Stimulated activated CD4-positive, alpha-beta T cell treated with anti-CD3 and anti-CD28 coated beads, Interleukin-1b, Interleukin-23, amount 100 ng/mL, for 4 hours (primary cell): ENCODE measurements at places on chromosomes 1 and 21.
A peak's percentile ranks its signal among the peaks of the same experiment; 100 is the strongest.

- DNase-seq, result no peak
Measured at GRCh38 chr1:197944485-197944884, 27.3 kb downstream of the LHX9 start.

DNA sequence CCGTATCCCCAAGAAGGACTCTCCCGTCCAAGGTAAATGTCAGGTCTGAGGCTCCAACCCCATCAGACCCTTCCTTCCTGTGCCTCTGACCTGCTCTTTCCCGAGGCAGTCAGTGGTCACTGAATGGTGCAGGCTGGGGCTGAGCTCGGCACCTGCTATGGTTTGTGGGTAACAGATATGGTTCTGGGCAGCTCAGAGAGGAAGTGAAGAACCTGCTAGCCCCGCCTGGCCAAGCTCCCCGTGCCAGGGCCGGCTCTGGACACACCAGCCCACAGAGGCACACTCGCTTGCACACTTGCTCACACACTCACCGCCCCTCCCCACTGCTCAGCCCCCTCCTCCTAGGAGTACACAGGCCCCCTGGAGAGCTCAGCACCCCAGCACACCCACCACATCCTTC, 16.4 kb downstream of the NCMAP start:
- no peak for DNase-seq

DNA sequence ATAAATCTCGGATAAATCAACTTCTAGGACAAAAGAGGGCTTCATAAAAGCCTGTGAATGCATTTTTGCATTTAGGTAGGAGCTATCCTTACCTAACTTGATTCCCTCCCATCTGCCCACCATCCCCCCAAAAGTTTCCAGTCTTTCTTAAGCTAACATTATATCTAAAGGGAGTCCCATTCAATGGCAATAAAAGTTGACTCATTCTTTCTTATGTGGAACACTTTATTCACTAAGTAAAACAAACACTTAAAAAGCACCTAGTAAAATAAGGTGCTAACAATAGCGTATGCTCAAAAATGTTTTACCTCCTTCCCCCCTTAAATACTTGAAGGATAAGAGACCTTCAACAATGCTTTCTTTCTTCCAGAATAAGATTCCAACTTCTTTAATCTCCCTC, 83.8 kb downstream of the GON4L start:
- DNase-seq, result no peak

- DNase-seq, result no peak
Measured at GRCh38 chr1:162991444-162991843, 77.7 kb upstream of the RGS4 start.

DNA sequence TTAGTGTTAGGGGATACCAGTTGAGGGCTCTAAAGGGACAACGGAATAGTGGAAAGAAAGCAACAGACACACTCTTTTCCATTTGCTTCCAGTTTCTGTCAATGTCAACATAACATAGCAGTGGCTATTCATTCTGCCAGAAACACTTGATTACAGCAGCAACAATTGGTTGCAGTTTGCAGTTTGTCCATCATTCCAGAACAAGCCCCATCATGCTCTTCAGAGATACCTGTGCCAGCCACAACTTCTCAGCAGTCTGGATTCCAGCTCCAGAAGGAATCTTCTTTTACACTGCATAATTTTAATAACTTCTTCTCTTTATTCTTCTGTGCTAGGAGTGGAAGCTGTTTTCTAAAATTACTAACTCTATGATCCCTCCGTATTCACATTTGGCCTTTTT, 1521.4 kb downstream of the PLA2G4A start:
- DNase-seq, result no peak

DNA sequence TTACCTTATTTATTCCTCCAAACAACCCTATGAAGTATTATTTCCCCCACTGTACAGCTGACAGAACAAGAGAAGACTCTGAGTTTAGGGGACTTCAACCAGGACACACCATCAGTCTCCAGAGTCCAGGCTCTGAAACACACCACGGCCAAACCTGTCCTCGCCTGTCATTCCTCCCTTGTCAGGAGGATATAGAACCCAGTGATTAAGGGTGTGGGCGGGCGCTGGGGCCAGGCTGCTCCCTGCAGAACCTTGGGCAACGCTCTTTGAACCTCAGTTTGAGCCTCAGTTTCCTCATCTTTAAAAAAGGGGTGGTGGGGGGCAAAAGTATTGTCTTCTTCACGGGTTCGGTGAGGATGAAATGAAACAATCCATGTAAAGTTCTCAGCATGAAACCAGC, 9.4 kb upstream of the CEP85 start:
- DNase-seq, result no peak

GRCh38 chr1:153798468-153798780, 23.2 kb downstream of the SLC27A3 start:
- DNase-seq, result no peak

GRCh38 chr1:239764546-239764945, 327.1 kb upstream of the FMN2 start:
- DNase-seq, result no peak

- peak; percentile 23 for DNase-seq
Measured at GRCh38 chr1:89065079-89065868, at the start of gene GBP1. GBP1 (minus strand) TSS chr1:89065208; CDS start chr1:89063234, 1,974 bp downstream.

- no peak for DNase-seq
Measured at GRCh38 chr1:30920827-30921226, 12.3 kb upstream of the SDC3 start.

- no peak for DNase-seq
Measured at GRCh38 chr21:28857752-28858151, 134.9 kb downstream of the LTN1 start.

DNA sequence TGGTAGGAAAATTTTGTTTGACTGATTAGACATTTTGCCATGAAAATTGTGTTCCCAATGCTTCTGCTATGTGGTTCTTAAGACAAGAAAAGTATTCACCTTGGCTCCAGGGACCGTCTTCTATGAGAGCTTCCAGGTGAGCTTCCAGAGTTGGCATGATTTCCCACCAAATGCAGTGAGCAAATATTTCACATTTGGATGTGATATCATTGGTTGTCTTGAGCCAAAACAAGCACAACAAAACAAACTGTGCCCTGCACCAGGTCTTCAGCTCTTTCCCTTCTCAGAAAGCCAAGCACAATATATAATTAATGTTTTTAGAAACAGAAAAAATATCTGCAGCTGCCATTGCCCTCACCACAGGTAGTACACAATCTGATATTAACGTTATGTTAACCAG, 1009.0 kb downstream of the PLA2G4A start:
- DNase-seq, result no peak

DNA sequence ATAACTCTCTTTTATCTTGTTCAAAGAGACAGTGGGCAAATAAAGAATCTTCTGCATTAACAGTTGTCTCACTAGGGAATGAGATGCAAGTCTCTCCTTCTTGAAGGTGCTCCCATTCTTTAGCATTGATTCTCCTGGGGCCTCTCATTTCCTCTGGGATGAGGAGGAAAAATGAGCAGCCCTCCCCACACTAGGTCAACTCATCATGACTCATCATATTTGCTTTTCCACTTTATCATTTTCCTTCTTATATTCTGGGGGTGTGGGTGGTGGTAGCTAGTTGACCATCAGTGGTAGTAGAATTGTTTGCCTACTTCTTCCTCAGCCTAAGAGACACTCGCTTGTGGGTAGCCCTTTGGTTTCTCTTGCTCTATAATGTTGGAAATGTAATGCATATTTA, 182.0 kb upstream of the C1orf87 start:
- no peak for DNase-seq

DNA sequence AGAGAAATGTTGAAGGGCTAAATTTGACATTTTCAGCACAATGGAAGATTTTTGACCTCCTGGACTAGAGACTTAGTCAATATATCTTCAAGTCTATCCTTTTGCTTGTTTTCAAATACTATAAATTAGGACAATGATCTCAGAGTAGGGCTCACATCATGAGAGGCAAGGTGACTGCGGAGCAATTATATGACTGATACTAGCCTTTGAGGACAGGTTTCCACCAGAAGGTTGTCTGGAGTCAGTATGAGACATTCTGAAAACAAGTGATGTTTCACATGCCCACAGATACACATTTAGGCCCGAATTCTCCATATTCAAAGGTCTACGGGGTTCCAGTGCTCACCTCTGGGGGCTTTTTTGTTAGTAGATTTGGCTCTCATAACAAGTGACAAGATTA, 142.3 kb upstream of the SAMSN1 start:
- no peak for DNase-seq

- no peak for DNase-seq
Measured at GRCh38 chr21:17742181-17742580, 77.0 kb downstream of the C21orf91 start.

- no peak for DNase-seq
Measured at GRCh38 chr1:110771245-110772022, 96.7 kb upstream of the KCNA3 start.

GRCh38 chr1:156241311-156241811, 623 bp upstream of the BGLAP start:
- DNase-seq, result no peak

- no peak for DNase-seq
Measured at GRCh38 chr1:233946724-233947123, 42.2 kb downstream of the SLC35F3 start.

- no peak for DNase-seq
Measured at GRCh38 chr1:58874342-58874741, 90.5 kb upstream of the JUN start.

- no peak for DNase-seq
Measured at GRCh38 chr1:29709704-29710280, 473.5 kb downstream of the PTPRU start.

DNA sequence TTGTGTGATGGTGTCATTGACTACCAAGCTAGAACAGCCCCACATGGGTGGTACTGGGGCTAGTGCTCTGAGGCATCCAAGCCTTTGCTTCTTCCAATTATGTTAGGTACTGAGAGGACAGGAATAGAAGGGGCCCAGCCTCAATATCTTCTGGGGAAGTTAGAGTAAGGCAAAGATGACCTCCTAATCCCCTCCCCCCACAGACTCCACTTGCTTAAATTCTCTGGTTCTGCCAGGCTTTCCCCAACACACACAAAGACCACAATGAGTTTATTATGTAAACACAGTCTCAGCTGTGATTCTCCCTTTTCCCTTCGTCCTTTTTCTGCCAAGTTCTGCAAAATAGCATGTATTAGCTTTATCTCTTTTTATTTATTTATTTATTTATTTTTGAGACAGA, 3.1 kb upstream of the TACSTD2 start:
- no peak for DNase-seq

DNA sequence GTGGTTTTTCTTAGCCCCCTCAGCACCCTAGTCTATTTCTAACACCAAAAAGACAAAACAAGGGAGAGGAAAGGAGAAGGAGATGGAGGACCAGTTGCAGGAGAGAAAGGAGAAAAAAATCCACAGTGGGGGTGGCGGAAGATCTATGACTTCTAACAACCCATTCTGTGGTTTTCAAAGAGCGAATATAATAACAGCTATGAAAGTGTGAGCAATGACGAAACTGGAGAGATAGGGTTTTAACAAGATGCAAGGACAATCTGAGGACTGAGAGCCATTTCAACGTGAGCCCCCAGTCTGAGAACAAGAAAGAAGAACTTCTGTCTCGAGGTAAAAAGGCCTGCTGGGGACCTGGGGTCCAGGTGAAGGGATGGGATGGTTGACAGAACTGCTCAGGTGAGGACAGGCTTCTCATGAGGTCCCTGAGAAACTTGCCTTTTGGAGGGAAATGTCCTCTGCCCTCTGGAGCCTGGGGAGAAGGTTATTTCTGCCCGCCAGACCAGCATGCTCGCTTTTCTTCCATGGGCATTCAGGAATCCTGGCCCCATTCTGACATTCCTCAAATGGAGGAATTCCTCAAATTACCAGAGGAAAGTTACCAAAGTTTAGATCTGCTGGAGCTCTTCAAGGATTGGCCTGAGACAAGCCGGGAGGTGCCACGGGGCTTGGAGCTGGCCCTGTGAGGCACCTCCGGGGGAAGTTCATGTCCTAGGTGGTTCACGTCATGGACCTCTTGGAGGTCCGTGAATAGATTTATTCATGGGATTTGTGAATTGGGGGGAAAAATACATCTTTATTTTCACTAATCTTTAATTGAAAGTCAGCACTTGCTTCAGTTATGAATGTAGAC, at the start of gene CD160:
CD160 (plus strand) TSS at position 270 of the 850 bp plus-strand sequence. CDS start 8,829 bp downstream, outside the sequence.
- no peak for DNase-seq

DNA sequence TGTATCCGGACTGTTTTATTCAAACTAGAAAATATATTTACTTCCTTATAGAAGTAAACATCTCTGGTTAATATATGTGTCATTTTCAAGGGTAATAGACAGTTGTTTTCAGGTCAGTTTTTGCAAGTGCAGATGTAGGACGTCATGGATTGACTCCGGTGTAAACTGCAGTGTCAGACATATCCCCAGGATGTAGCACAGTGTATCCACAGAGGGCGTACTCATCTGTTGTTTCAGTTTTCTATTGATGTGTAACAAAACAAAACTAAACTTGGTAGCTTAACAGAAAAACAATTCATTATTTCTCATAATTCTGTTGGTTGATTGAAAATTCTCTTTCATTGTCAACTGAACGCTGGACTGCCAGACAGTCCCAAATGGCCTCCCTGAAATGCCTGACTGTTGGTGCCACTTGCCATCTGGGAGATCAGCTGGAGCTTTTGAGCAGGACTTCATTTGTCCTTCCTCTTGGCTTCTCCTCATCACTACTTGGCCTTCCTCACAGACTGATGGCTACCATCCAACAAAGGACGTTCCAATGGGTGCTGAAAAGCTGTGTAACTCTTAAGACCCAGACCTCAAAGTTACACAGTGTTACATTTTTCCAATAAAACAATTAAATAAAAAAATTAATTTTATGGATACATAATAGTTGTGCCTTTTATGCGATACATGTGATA, 181.6 kb downstream of the NCAM2 start:
- DNase-seq, result no peak

DNA sequence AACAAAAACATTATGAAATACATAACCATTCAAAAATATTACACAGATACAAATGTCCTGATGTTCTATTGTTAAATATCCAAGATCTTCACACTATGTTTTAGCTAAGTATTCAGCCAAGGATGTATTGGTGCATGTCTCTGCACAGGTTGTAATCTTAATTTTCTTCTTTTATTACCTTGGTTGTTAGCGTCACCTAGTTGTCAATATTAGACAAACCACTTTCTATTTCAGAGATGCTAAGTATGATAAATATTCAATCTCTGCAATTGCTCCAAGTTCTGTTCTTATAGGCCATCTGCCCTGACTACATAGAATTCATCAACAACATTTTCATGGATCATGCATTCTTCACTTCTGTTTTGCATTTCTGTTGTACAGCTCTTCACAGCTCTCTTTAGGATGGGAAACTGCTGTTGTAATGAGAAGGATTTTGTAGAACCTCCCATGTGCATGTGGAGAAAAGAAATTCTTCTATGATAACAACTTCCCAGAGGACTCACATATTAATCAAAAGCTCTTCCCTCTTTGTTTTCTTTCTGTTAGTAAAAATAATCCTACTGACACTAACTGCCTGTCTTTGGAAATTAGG, 380.1 kb downstream of the NUF2 start:
- DNase-seq, result no peak

DNA sequence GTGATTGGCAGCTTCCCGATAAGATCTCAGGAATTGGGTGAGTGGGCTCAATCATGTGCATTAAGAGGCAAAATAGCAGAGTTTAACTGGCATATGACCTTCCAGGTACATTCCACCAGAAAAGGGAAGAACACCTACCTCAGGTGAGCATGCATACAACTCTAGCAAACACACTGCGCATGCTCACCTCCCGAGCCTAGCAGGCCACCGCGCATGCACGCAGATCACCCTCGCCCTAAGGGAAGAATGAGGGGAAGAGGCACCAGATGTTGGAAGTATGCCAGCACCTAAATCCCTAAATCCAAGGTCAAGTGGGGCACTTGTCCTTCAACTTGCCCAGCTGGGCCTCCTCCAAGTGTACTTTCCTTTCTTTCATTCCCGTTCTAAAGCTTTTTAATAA, 23.6 kb upstream of the CBR3 start:
- no peak for DNase-seq

GRCh38 chr21:35940074-35940927, 120.0 kb downstream of the SETD4 start:
- DNase-seq, result no peak
